Right cardiac atrium (tissue), 5 donors: ENCODE measurements at places on chromosomes 12 and 14. TPM values are rescaled to one million over a fixed set of nuclear protein-coding genes. Genes with fewer than 3 reads are reported as not detected.

Gene PIK3C2G
- not detected for polyA plus RNA-seq

- no peak for DNase-seq
Observed at GRCh38 chr12:7146906-7147305, 16.7 kb downstream of the CLSTN3 start.

DNA sequence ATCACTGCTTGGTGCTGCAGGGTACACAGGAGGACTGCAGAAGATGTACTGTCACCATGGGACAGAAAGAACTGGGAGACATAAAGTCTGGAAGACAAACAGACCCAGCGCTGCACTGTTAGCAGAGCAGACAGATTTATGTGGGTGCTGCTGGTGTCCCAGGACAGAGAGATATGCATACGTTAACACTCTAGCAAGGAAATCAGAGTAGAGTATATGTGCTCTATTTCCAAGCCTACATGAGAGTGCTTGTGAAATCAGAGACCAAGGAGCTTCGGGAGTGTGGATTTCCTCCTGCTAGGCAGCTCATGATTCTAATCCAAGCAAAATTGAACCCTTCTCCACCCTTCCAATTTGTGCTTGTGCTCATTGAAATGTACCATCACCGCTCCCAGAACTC is 416.5 kb downstream of the VRK1 start:
- no peak for DNase-seq

GRCh38 chr14:49408187-49408933 is 177.8 kb downstream of the RPS29 start:
- DNase-seq, result no peak

Gene ANKRD33
- not detected for polyA plus RNA-seq

Gene IL22
- polyA plus RNA-seq, result not detected

- DNase-seq, result no peak
Observed at GRCh38 chr12:117836476-117836875, 132.3 kb downstream of the KSR2 start.

Gene LRTM2
- not detected for polyA plus RNA-seq

- DNase-seq, result no peak
Observed at GRCh38 chr12:69910694-69911093, 85.7 kb downstream of the MYRFL start.
